ENCODE measurements at places on chromosomes 13 and 19. TPM values are rescaled to one million over a fixed set of nuclear protein-coding genes. Genes with fewer than 3 reads are reported as not detected.

GRCh38 chr19:19385896-19386869 lies 19.3 kb upstream of the GATAD2A start:
- peak overlapping the region; percentile 66 for H3K27ac ChIP-seq
- no peaks in the 10 kb centered on the region for H3K27me3 ChIP-seq
- H3K4me3 ChIP-seq, result peak overlapping the region; percentile 79
- H3K4me1 ChIP-seq, result peaks cover 32% of the 10 kb centered on the region

DNA sequence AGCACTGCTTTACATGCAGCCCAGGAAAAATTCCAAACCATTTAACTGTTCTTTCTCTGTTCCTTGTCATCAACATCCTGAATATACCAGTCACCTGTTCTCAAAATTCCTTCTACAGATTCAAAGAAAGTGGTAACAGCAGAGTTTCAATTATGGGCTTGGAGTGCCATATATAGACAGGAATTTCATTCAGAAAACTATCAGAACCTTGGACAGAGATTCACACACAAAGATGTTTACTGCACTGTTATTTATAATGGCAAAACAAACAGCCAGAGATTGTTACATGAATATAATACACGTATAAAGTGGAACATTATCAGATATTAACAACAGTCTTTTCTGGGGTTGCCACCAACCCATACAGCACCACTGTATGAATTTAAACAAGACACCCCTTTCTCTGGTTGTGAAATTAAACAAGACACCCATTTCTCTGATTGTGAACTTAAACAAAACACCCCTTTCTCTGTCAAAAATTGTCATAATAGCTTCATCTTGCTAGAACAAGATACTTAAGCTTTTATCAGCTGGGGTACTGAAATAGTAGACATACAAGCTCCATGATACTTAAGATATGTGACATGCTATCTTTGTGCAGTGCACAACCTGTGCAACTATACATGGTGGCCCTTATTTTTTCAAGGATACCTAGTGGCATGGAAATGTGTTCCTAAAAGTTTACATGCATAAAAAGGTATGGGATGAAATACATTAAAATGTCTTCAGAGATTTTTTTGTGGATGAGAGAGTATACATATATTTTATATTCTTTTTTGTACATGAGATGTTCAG lies 12.6 kb downstream of the CACNA1A start:
- DNase-seq, result no peak
- H3K36me3 ChIP-seq, result no peaks in the 10 kb centered on the region
- H3K4me1 ChIP-seq, result no peaks in the 10 kb centered on the region
- H3K27me3 ChIP-seq, result no peaks in the 10 kb centered on the region
- no peak overlapping the region for H3K27ac ChIP-seq
- H3K4me3 ChIP-seq, result no peak overlapping the region

DNA sequence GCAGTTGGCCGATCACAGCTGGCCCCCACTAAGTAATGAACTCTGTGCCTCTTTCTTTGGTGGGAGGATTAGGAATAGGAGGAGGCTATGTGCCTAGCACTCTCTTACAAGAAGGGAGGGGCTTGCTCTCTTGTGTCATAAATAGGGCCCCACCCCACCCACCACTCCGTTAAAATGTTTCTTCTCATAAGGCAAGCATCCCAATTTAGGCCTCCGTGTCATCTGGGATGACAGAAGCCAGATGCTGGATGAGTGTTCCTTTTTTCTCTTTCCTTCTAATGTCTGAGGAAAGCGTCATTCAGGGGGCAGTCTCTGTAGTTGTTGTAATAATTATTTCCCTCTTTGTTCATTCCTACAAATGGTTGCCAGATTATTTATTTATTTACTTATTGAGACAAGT lies at the start of gene LIPE:
TSS of gene LIPE (minus strand) at position 76 of the 400 bp plus-strand sequence. CDS start 239 bp downstream, outside the sequence.
- no peak for DNase-seq
- no peak within 1 kb of the TSS for H3K4me3 ChIP-seq

DNA sequence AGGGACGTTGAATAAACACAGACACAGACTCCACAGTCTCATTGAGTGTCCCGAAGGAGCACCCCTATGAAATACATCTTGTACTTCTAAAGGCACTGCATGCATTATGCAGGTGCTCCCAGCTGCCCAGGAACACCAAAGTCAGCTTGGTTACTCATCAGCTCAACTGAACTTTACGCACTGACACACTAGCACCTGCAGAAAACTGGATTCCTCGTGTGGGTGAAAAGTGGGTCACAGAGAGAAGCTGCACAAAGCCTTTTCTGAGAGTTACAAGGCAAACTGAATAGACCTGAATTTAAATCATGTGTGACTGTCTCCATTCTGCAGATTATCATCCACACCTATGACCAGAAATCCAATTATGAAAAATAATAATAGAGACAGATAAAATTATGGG lies 527.5 kb upstream of the NBEA start:
- H3K27me3 ChIP-seq, result peaks cover 2% of the 10 kb centered on the region
- DNase-seq, result no peak
- no peak overlapping the region for H3K4me3 ChIP-seq

DNA sequence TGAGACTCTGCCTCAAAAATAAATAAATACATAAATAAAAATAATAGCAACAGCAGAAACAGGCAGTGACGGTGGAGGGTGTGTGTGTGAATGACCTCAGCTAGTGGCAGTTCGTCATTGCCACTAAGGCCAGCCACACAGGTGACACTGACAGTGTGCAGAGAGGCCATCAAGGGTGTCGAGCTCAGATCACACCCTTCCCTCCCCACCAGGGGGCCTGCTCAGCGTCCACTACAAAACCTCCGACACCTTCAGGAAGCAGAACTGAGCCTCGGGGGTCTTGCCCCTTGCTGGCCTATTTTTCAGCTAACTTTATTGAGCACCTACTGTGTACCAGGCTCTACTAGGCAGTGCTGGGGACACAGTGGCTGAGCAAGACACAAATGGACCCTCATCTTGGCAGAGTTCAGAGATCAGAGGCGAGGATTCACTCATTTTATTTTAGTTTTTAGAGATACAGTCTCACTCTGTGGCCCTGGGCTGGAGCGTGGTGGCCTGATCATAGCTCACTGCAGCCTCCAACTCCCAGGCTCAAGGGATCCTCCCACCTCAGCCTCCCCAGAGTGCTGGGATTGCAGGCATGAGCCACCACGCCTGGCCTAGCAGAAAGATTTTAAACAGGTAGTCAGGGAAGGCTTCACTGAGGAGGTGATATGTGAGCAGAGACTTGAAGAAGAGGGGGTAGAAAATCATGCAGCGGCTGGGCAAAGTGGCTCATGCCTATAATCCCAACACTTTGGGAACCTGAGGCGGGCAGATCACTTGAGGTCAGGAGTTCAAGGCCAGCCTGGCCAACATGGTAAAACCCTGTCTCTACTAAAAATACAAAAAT lies 30.3 kb upstream of the SEMA6B start:
- no peak for DNase-seq
- H3K27me3 ChIP-seq, result peaks cover 28% of the 10 kb centered on the region

- no peak overlapping the region for H3K4me3 ChIP-seq
- no peaks in the 10 kb centered on the region for H3K36me3 ChIP-seq
- peaks cover 10% of the 10 kb centered on the region for H3K27me3 ChIP-seq
- no peaks in the 10 kb centered on the region for H3K4me1 ChIP-seq
- DNase-seq, result no peak
- no peak overlapping the region for H3K27ac ChIP-seq
These were observed 68.6 kb upstream of the KL start for GRCh38 chr13:32947411-32948276.

GRCh38 chr13:33334831-33335230 lies 49.3 kb upstream of the STARD13 start:
- H3K36me3 ChIP-seq, result peaks cover 6% of the 10 kb centered on the region
- peaks cover 1% of the 10 kb centered on the region for H3K4me1 ChIP-seq
- H3K4me3 ChIP-seq, result no peak overlapping the region
- no peaks in the 10 kb centered on the region for H3K27me3 ChIP-seq

GRCh38 chr13:29903543-29903942 lies 53.1 kb upstream of the UBL3 start:
- H3K4me3 ChIP-seq, result no peak overlapping the region
- peaks cover 33% of the 10 kb centered on the region for H3K4me1 ChIP-seq
- DNase-seq, result no peak
- H3K36me3 ChIP-seq, result no peaks in the 10 kb centered on the region
- no peak overlapping the region for H3K27ac ChIP-seq

Gene NECTIN2
- total RNA-seq, result 117 TPM

Gene ZNF208
- total RNA-seq, result not detected

Gene WDR18
- total RNA-seq, result 60.2 TPM

Gene CEACAM8
- not detected for total RNA-seq

Gene PRODH2
- total RNA-seq, result not detected

Gene ZNF723
- not detected for total RNA-seq

Gene ZSWIM9
- 5.7 TPM for total RNA-seq
